AML-193 (cell line): ENCODE measurements at places on chromosomes 5 and 9.

DNA sequence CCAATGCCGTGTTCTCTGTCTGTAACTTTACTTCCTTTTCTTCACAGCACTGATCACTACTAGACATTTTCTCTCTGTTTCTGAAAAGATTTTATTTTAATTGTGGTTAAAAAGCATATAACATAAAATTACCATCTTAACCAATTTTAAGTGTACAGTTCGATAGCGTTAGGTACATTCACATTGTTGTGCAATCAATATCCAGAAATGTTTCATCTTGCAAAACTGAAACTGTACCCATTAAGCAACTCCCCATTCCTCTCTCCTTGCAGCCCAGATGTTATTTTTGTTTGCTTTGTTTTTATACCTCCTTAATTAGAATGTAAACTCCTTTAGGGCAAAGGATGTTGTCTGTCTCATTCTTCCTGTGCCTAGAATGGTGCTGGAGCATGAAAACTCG lies 47.5 kb downstream of the COL27A1 start:
- DNase-seq: no peak

GRCh38 chr5:99827136-99827535 lies 708.0 kb upstream of the FAM174A start:
- no peak for DNase-seq

- DNase-seq: no peak
Measured at GRCh38 chr5:37112383-37112991, 136.7 kb downstream of the CPLANE1 start.

- no peak for DNase-seq
Measured at GRCh38 chr9:79857188-79857587, 285.4 kb downstream of the TLE4 start.

DNA sequence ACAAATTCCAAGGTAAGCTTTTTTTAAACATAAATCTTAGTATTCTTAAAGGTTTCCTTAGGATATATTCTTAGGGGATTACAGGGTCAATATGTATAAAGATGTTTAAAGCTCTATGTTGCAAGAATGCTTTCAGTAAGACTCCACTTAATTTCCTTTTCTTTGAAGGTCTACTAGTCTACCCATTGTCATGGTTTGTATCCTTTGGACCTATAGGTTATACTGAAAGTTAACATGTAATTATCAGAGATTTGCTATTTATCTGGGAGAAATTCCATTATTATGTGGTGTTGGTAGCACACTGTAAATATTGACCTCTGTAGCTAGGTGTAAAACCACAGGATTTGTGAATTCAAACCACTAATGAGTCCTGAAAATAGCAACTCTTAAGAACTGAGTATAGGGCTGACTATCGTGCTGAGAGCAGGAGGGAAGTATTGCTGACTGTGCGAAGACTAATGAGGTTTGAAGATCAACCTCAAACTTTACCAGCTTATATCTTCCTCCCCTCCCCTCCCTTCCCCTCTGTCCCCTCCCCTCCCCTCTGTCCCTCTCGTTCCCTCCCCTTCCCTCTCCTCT lies 85.6 kb downstream of the GADD45G start:
- no peak for DNase-seq

DNA sequence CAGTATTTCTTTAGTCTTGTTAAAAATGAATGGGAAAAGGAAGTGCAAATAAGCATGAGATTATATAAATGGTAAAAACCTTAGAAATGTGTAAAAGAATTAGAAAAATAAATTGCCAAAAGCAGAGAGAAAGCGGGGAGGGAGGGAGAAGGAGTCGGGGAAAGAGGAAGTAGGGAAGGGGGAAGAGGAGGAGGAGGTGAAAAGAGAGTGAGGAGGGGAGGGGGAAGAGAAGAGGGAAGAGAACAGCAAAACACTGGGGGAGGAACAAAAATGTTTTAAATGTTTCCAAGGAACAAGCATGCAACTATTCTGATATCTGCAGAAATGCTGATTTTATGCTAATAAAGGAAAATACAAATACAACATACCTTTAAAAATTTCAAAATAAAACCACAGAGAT lies 317.5 kb downstream of the PIK3R1 start:
- no peak for DNase-seq

DNA sequence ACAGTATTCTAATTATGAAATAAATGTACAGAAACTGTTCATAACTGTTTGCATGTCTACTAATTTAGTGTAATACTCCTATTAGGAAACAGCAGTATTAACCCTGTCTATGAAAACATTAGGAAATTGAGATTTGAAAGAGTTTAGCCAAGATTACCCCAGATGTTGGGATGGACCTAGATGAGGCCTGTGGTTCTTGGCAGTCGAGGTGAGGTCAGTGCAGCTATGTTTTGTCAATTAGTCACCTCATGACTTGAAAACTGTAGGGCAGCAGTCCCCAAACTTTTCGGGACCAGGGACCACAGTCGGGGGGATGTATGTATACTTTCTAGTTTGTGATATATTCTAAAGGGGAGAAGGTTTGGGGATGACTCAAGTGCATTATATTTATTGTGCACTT lies 4.7 kb downstream of the LNPEP start:
- no peak for DNase-seq

GRCh38 chr5:67066815-67067214 lies 129.8 kb downstream of the CD180 start:
- DNase-seq: no peak

GRCh38 chr9:15999422-16000339 lies 446.8 kb downstream of the CCDC171 start:
- no peak for DNase-seq

DNA sequence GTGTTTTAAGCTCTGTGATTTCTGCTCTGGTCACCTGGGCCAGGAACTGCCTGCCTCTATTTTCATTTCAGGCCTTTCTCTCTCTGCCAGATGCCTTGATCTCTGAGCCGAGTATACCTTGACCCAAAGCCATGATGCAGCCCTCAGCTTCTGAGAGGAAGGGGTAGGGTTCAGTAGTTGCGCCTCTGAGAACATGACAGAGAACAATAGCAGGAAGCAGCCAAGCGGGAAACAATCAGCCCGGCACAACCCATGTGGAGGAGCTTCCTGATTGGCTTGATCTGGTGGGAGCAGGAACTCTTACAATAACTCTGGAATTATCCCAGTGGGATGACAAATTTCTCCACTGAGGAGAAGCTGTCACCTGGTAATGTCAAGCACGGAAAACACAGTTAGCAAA lies 127.4 kb downstream of the PALM2AKAP2 start:
- no peak for DNase-seq

DNA sequence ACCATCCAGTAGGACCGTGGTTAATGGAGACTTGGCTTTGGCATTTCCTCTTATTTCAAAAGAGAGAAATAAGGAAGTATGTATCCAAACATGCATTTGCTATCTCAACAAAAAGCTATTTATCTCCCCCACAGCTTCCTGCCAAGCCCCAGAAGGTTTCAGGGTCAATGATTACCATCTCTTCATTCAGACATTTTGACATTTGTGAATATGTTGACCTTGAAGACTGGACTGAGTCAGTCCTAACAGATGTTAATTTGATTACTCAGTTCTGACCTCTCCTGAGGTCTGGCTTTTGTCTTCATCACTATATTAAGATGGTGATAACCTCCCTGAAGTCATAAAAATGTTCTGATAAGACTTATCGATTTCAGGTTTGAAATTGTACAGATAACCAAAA lies 479.4 kb downstream of the AGTPBP1 start:
- DNase-seq: no peak

GRCh38 chr9:14981291-14981950 lies 71.2 kb upstream of the FREM1 start:
- no peak for DNase-seq

DNA sequence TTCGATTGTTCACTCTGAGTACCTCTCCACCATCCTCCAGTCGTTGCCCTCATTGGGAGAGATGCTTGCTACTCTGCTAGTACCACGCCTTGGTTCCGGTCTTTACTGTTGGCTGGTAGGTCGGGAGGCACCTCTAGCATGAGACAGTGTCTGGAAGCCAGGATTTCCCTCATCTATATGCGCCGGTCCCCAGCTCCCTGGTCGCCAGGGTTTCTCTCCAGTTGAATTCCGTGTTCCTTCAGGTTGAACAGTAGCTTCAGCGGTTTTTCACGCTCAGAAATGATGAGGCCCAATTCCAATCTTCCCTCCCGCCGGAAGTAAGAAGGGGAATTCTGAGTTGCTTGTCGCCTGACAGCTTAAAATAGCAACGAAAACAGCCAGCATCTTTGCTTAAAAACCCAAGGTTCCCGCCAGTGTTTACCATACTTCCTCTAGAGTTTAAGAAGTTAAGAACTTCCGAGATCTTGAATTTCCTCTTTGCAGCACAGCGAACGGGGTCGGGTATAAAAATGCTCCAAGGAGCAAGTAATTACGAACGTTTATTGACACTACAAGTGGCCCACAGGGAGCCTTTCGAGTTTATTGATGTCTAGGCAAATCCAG lies 1.3 kb upstream of the ST8SIA4 start:
- DNase-seq: peak; percentile 42

DNA sequence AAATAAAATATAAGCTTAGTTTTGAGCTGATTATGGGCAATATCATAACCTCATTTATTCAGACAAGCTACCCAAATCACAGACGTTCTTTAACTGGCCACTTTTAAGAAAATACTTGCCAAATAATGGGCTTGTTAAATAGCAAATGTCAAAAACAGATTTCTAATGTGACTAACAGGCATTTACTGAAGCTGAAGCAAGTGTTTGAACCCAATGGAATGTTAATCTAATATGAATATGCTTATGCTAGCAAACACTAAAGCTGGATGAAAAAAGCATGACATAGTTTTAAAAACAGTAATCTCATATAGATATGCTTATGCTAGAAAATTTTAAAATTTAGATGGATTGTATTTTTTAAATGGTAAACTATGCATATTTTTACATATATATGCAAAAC lies 411.6 kb upstream of the PTGER4 start:
- DNase-seq: no peak

DNA sequence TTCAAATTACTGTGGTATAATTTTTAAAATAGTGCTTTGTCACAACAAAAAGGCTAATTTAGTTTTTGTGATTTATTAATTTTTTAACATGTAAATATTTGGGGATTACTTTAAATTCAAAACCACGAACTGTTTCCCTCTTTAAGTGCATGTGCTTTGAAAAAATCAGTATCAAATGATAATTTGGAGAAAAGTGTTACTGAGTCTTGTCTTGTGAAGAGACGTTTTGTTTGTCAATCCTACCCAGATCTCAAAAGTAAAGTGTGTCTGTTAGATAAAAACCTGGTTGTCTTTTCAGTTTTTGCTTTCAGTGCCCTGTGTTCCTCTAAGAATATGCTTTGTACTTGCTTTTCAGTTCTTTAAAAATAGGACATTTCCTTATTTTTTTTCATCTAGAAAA lies 7.7 kb downstream of the ZSWIM6 start:
- no peak for DNase-seq

DNA sequence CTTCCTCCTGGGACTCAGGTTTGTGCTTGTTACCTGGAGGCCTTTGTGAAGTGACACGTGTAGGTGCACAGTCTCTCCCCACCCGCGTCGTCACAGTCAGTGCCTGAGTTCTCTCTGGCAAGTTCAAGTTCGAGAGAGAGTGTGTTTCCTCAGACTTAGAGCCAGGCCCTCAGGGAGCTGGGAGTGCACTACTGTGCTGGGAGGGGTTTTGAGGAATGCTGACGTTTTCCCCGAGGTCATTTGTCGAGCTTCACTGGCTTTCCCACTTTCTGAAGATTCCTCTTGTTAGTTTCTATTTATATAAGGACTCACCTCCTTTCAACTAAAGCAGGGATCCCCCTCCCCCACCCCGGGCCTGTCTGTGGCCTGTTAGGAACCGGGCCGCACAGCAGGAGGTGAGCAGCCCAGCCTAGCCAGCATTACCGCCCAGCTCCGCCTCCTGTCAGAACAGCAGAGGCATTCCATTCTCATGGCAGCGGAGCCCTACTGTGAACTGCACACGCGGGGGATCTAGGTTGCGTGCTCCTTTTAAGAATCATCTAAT lies 209.2 kb downstream of the DIRAS2 start:
- DNase-seq: no peak

- no peak for DNase-seq
Measured at GRCh38 chr5:57215629-57216195, 41.9 kb downstream of the GPBP1 start.

GRCh38 chr5:168076561-168076991 lies 214.9 kb upstream of the WWC1 start:
- DNase-seq: peak; percentile 2

- DNase-seq: no peak
Measured at GRCh38 chr5:14463629-14464028, 118.0 kb upstream of the OTULINL start.

- no peak for DNase-seq
Measured at GRCh38 chr9:16335788-16336580, 534.5 kb downstream of the BNC2 start.

GRCh38 chr9:109498195-109499092 lies at the start of gene PTPN3:
Gene PTPN3 (minus strand): TSS chr9:109498307. CDS start chr9:109463434, 34,873 bp downstream.
- DNase-seq: no peak

GRCh38 chr9:126443144-126443543 lies 116.5 kb downstream of the MVB12B start:
- no peak for DNase-seq

GRCh38 chr5:59115345-59115744 lies 532.5 kb downstream of the RAB3C start:
- no peak for DNase-seq

GRCh38 chr5:9832921-9833320 lies 202.8 kb upstream of the TAS2R1 start:
- DNase-seq: no peak

GRCh38 chr9:97845130-97845529 lies 7.9 kb upstream of the FOXE1 start:
- DNase-seq: no peak

GRCh38 chr5:100762108-100762507 lies 141.0 kb downstream of the ST8SIA4 start:
- no peak for DNase-seq

DNA sequence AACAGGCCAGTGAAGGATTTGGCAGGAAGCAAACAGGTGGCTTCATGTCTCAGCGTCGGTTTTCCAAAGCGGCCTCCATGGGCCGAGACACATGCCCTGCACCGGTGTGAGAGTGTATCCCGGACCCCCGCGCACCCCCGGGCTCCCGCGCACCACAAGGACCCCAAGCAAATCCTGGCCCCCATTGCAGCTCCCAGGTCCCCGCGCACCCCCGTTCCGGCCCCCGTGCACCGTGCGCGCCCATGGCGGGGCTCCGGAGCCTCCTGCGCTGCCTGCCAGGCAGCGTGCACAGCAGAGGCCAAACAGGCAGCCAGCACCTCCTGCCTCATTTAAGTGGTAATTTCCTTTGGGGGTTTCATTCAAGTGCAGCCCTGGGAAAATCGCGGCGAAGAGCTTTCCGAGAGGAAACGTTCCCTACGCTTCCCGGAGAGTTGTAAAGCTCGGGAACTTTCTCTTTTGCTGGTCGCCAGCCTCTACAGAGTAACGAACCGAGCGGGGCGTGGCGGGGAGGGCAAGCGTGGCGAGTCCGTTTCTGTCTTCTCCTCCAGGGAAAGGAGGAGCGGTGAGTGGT lies 145.5 kb upstream of the SLC24A2 start:
- no peak for DNase-seq
